ENCODE measurements at places on chromosomes 2 and 18.

DNA sequence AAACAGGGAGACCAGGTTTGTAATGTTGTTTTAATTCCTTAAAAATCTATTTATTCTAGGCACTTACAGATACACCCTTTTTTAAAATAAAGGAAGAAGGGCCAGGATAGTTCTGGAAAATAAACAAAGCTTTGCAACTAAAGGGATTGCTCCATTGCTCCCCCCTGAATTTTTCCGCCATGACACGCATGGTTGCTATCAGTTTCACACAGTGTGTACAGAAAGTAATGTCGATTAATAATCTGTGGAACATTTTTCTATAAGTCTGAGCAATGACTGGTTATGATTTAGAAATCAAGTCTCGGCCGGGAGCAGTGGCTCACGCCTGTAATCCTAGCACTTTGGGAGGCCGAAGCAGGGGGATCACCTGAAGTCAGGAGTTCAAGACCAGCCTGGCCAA lies 90.8 kb downstream of the GAREM1 start:
- H3K36me3 ChIP-seq, result no peaks in the 10 kb centered on the region
- H3K27ac ChIP-seq, result no peak overlapping the region
- H3K4me3 ChIP-seq, result no peak overlapping the region
- DNase-seq, result no peak

GRCh38 chr2:2877427-2877826 lies 500.2 kb downstream of the EIPR1 start:
- DNase-seq, result no peak
- H3K27ac ChIP-seq, result no peak overlapping the region
- no peaks in the 10 kb centered on the region for H3K36me3 ChIP-seq
- no peak overlapping the region for H3K4me3 ChIP-seq

DNA sequence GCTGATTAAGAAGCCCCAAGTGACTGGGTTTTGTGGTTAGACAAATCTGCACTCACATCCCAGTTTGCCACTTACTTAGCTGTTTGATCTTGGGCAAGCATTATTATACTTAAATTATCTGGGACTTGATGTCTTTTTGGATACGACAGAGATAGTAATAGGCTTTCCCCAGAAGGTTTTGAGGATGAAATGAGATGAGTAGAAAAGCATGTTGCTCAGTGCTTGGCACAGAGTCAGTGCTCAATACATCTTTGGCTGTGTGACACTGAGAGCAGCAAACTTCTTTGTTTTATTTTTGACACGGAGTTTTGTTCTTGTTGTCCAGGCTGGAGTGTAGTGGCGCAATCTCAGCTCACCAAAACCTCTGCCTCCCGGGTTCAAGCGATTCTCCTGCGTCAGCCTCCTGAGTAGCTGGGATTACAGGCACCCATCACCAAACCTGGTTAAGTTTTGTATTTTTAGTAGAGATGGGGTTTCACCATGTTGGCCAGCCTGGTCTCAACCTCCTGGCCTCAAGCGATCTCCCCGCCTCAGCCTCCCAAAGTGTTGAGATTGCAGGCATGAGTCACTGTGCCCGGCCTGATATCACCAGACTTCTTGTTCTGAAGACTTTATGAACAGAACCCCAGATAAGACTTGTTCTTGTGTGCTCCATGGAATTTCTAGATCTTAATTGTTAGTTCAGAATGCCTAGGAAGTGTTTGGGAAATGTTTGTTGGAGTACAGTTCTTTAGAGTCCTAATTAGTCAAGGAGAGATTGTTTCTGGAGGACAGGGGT lies 521.2 kb downstream of the SLC4A3 start:
- H3K36me3 ChIP-seq, result no peaks in the 10 kb centered on the region
- no peaks in the 10 kb centered on the region for H3K27me3 ChIP-seq
- DNase-seq, result no peak
- no peak overlapping the region for H3K27ac ChIP-seq

DNA sequence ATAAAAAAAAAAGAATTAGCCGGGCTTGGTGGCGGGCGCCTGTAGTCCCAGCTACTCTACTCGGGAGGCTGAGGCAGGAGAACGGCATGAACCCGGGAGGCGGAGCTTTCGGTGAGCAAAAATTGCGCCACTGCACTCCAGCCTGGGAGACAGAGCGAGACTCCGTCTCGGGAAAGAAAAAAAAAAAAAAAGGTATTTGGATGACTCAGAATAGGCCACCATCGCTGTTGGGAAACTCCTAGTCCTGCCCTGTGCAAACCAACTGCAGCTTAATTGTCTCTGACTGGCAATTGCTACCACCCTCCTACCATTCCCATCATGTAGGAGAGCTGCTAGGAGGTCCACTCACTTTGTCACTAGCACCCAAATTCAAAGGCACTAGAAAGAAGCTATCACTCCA lies 43.5 kb downstream of the ATP8B1 start:
- DNase-seq, result no peak
- no peaks in the 10 kb centered on the region for H3K27me3 ChIP-seq
- no peaks in the 10 kb centered on the region for H3K36me3 ChIP-seq
- no peak overlapping the region for H3K27ac ChIP-seq
- H3K4me3 ChIP-seq, result no peak overlapping the region

GRCh38 chr18:45764000-45764686 lies 40.2 kb downstream of the SLC14A1 start:
- no peak overlapping the region for H3K4me3 ChIP-seq
- no peak overlapping the region for H3K27ac ChIP-seq
- no peak for DNase-seq
- no peaks in the 10 kb centered on the region for H3K36me3 ChIP-seq
- no peaks in the 10 kb centered on the region for H3K27me3 ChIP-seq
- no peaks in the 10 kb centered on the region for H3K4me1 ChIP-seq

DNA sequence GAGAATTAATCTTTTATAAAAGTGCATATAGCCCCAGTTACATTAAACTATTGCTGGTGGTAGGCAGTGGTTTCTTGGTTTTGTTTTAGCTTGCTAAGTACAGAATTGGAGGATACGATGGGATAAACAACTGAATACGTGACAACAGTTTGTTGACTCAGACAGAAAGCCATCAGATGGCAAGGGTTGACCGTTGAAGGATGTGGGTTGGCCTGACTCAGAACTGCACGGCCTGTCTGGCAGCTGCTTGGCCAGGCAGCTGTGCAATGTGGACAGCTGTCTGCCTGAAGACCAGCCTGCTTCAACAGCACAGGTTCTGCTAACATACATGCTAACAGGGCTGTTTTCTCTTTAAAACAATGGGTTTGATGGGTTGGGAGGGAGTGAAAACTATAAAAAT lies 46.6 kb downstream of the PRKRA start:
- no peaks in the 10 kb centered on the region for H3K36me3 ChIP-seq
- no peak for DNase-seq
- peaks cover 3% of the 10 kb centered on the region for H3K4me1 ChIP-seq
- no peak overlapping the region for H3K4me3 ChIP-seq
- no peaks in the 10 kb centered on the region for H3K27me3 ChIP-seq

GRCh38 chr2:62217970-62218369 lies 22.1 kb downstream of the B3GNT2 start:
- H3K4me1 ChIP-seq, result peaks cover 16% of the 10 kb centered on the region
- no peak for DNase-seq
- H3K27ac ChIP-seq, result no peak overlapping the region
- no peaks in the 10 kb centered on the region for H3K27me3 ChIP-seq
- H3K4me3 ChIP-seq, result no peak overlapping the region
- peaks cover 28% of the 10 kb centered on the region for H3K36me3 ChIP-seq

DNA sequence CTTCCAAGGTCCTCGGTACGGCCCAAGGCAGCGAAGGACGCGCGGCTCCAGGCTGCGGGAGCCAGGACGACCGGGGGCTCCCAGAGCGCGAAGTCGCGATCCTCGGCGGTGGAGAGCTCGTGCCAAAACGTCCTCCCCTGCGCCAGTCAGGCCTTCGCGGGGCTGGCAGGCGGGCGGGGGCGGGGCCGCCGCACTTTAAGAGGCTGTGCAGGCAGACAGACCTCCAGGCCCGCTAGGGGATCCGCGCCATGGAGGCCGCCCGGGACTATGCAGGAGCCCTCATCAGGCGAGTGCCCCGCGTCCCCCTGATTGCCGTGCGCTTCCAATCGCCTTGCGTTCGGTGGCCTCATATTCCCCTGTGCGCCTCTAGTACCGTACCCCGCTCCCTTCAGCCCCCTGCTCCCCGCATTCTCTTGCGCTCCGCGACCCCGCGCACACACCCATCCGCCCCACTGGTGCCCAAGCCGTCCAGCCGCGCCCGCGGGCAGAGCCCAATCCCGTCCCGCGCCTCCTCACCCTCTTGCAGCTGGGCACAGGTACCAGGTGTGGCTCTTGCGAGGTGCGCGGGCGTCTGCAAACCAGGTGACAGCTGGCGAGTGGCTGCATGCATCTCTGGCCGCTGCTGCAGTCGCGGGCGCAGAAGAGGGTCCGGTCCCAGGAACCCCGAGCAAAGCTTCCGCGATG lies at the start of gene CIDEA:
TSS of gene CIDEA (plus strand) at position 226 of the 684 bp plus-strand sequence. CDS start at position 249, 23 bp downstream.
- peaks cover 23% of the 10 kb centered on the region for H3K4me1 ChIP-seq
- H3K36me3 ChIP-seq, result no peaks in the 10 kb centered on the region
- peak; percentile 31 for DNase-seq
- H3K27me3 ChIP-seq, result peaks cover 41% of the 10 kb centered on the region
- H3K4me3 ChIP-seq, result no peak within 1 kb of the TSS
- no peak within 1 kb of the TSS for H3K27ac ChIP-seq

DNA sequence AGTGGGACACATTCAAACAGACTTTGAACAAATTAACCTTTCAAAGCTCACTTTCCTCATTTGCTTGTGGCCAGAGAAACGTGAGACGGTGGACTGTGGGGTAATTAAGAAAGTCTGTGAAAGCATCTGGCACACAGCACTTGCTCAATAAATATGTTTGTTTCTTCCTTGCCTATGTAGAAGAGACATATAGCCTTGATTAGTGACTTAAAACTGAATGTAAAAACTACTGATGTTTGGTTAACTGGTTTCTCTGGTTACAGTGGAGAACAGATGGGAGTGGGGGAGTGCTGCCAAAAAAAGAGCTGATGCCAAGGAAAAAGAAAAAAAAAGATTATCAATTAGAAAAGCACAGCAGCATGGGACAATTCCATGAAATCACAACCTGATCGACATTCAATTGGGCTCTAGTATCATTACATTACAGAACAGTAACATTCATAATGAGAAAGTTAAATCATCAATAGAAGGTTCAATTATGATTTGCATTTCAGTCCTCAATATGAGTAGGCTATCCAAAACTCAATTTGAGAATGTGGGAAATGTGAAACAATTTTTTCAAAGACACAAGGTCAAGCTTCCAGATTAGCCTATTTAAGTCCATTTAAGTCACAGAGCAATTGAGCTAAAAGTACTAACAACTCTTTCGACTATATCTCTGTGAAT lies 14.7 kb downstream of the CUL3 start:
- H3K4me1 ChIP-seq, result peaks cover 4% of the 10 kb centered on the region
- 0 out of 3 replicates have a peak overlapping the region, but pooled peaks have one; percentile 15 for H3K27ac ChIP-seq
- no peak overlapping the region for H3K4me3 ChIP-seq
- no peak for DNase-seq

Data from K562 (cell line).